ENCODE measurements at places on chromosomes 13 and 19. TPM values are rescaled to one million over a fixed set of nuclear protein-coding genes. Genes with fewer than 3 reads are reported as not detected.

- no peak for DNase-seq
These were observed 14.0 kb upstream of the CRTC1 start for GRCh38 chr19:18669524-18669817.

- DNase-seq: peak; percentile 19
These were observed 24.2 kb downstream of the KLF12 start for GRCh38 chr13:74110053-74110452.

The ADGRE1 gene
- not detected for total RNA-seq

- DNase-seq: peak; percentile 6
These were observed 63.1 kb downstream of the CEBPG start for GRCh38 chr19:33436360-33437345.

The ATP1A3 gene
- 375 TPM for total RNA-seq

The FFAR3 gene
- total RNA-seq: not detected

- no peak for DNase-seq
These were observed 108.2 kb downstream of the SGCG start for GRCh38 chr13:23288995-23289394.

The FREM2 gene
- not detected for total RNA-seq

- peak; percentile 70 for DNase-seq
These were observed 41.7 kb downstream of the ELL start for GRCh38 chr19:18480006-18480691.

DNA sequence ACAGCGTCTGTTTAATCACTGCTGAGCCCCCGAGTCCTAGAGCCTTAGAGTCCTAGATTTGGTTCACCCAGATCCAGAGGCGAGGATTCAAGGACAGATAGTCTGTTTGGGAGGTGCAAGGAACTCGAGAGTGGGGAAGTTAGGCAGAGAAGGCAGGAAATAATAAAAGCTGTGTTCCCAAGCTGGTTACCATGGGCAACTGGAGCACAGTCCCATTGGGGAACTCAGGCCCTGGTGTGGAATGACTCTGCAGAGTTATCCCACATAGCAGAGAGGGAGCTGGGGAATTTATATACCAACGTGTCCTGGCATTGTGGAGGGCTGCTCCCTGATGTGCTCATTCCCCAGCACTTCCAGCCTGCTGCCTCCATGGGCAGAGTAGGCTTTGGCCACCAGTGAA lies 9.7 kb downstream of the IGSF23 start:
- DNase-seq: no peak

The C1QTNF9 gene
- total RNA-seq: 3.0 TPM

The HTR2A gene
- total RNA-seq: 0.11 TPM

GRCh38 chr13:53272873-53273272 lies 244.3 kb downstream of the OLFM4 start:
- DNase-seq: no peak

GRCh38 chr13:63381078-63381859 lies 1965.6 kb upstream of the PCDH20 start:
- DNase-seq: no peak

DNA sequence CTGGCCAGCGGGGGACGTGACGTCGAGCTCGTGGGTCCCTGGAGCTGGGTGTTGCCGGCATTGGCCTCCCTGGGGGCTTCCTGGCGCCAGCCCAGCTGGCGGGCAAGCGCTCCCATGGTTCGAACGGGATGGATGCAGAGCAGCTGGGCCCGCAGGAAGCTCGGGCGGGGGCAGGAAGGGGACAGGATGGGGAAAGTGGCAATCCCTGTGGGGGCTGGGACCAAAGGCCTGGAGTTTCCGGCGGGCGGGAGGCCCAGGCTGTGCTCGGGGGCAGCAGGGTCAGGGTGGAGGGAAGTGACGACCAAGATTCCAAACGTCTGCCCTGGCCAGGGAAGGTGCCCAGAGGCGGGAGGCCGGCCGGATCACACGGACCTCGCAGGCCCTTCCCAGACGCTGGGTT lies 19.3 kb downstream of the PALM start:
- peak; percentile 87 for DNase-seq

DNA sequence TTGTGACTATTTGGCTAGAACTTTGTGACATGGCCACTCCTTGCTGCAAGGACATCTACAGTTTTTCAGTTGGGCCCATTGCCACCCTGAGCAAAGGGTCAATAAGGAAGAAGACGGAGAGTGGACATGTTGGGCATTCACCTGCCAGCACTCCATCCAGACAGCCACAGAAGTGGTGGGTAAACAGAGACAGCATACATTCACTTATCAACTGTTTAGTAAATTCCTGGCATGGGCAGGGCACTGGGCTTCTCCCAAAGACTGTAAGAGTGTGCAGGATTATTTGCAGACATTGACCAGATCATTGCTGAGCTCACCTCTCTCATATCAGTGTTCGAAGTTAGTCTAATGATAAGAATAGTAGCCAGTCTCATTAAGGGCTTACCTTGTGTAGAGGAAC lies 29.2 kb downstream of the SIPA1L3 start:
- DNase-seq: no peak

The AMER2 gene
- not detected for total RNA-seq

- no peak for DNase-seq
These were observed 112.7 kb upstream of the UBL3 start for GRCh38 chr13:29963089-29963488.

- DNase-seq: no peak
These were observed 27.5 kb upstream of the ANKRD10 start for GRCh38 chr13:110942248-110942981.

The SSC5D gene
- total RNA-seq: 3.7 TPM

DNA sequence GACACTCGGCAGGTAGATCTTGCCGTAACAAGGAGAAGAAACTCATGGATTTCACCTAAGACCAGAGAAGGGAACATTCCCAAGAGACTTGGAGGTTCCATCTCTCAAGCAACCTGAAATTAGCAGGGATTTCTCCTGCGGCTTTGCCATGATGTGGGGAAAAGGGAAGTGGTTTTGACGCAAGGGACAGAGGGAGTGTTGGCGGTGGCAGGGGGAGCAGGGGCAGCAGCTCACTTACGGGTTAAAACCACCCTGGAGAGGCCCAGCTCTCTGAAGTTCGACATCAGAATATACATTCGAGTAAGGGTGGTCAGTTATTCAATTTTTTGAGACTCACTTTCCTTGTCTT lies 76.1 kb upstream of the POMP start:
- no peak for DNase-seq

- peak; percentile 43 for DNase-seq
These were observed 25.9 kb downstream of the GRIN2D start for GRCh38 chr19:48419158-48419920.

DNA sequence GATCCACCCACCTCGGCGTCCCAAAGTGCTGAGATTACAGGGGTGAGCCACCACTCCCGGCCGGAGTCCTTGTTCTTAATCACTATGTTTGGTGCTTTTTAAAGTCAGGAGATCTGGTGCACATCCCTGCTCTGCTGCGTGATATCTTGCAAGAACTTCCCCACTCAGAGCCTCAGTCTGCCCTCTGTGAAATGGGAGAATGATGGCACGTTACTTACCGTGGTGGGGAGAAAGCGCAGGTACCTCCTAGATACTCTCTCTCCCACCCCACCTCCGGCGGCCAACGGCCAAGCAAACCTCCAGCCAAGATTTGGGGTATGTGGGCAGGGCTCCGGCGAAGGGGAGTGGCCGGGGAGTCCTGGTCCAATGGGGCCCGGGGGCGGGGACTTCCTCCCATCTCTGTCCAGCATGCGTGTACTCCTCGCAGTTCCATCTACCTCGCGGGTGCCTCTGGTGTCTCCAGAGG lies at the start of gene RYR1:
Gene RYR1, plus strand, starts transcription at position 424 of the 466 bp plus-strand sequence. CDS start 139 bp downstream, outside the sequence.
- DNase-seq: peak; percentile 67

The CADM4 gene
- 6.9 TPM for total RNA-seq

GRCh38 chr13:30466358-30466714 lies 600 bp upstream of the HMGB1 start:
- no peak for DNase-seq

The ZNF221 gene
- total RNA-seq: 3.7 TPM

DNA sequence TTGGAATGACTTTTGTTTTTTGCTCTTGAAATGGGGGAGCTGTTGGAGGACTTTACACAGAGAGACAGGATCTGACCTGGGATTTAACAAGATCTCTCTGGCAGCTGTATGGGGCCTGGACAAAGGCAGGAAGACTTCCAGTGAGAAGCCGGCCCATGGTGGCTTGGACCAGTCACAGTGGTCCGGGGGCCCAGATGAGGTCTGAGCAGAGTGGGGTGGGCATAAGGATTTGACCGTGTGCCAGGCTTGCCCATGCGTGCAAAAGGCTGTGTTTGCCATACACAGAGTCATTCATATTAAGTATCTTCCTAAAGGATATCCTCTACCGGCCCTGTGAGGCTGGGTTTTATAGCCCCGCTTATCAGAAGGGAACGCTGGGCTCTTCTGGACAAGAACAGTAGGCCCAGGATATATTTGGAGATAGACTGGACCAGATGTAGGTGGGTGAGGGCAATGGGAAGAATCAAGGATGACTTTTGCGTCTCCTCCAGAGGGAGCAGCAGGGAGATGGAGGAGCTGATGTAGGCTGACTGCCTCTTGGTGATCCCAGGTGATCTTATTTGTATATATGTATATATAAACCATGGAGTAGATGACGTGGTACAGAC lies 4.1 kb downstream of the SPACA6 start:
- no peak for DNase-seq

GRCh38 chr13:84187626-84188025 lies 305.4 kb upstream of the SLITRK1 start:
- no peak for DNase-seq

The ZNF253 gene
- total RNA-seq: 9.2 TPM

The ZNF616 gene
- total RNA-seq: 5.6 TPM

- no peak for DNase-seq
These were observed 21.6 kb upstream of the NAA16 start for GRCh38 chr13:41289463-41289881.

DNA sequence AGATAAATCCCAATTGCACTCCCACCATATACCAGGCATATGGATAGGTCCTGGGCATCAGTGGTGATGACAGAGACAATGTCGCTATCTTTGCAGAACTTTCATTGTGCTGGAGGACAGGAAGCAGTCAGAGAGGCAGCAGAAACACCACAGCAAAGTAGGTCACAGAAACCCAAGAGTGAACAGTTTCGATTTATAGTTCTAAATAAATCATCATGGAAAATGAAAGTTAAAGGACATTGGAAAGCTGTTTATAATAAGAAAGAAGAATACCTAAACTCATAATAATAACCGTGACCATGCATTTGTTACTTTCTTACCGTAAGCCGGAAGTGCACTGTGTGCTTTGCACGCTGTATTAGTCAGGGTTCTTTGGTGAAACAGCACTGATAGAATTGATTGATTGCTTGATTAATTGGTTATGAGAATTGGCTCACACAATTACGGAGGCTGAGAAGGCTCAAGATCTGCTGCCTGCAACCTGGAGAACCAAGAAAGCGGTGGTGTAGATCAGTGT lies 38.9 kb downstream of the ALOX5AP start:
- DNase-seq: no peak

GRCh38 chr19:9431475-9431874 lies 3.9 kb downstream of the ZNF266 start:
- DNase-seq: peak; percentile 35

GRCh38 chr13:81396192-81396591 lies 1055.3 kb upstream of the SPRY2 start:
- DNase-seq: no peak

GRCh38 chr19:52099497-52100138 lies 4.1 kb upstream of the ZNF841 start:
- DNase-seq: no peak

DNA sequence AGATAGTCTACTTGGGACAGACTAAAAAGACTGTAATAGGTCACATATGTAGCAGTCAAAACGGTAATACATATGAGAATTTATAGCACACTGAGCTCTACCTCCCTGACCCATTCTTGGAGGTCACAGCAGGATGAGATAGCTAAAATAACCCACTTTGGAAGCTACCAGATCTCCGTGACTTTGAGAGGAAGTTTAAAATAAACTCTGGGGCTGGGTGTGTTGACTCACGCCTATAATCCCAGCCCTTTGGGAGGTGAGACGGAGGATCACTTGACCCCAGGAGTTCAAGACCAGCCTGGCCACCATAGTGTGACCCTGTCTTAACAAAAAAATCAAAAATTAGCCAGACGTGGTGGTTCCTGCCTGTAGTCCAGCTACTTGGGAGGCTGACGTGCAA lies 45.3 kb downstream of the DHRS12 start:
- no peak for DNase-seq

The SYT3 gene
- total RNA-seq: 0.22 TPM

GRCh38 chr13:30421093-30422053 lies 920 bp upstream of the UBE2L5 start:
- DNase-seq: peak; percentile 89

The TSPAN16 gene
- total RNA-seq: not detected

DNA sequence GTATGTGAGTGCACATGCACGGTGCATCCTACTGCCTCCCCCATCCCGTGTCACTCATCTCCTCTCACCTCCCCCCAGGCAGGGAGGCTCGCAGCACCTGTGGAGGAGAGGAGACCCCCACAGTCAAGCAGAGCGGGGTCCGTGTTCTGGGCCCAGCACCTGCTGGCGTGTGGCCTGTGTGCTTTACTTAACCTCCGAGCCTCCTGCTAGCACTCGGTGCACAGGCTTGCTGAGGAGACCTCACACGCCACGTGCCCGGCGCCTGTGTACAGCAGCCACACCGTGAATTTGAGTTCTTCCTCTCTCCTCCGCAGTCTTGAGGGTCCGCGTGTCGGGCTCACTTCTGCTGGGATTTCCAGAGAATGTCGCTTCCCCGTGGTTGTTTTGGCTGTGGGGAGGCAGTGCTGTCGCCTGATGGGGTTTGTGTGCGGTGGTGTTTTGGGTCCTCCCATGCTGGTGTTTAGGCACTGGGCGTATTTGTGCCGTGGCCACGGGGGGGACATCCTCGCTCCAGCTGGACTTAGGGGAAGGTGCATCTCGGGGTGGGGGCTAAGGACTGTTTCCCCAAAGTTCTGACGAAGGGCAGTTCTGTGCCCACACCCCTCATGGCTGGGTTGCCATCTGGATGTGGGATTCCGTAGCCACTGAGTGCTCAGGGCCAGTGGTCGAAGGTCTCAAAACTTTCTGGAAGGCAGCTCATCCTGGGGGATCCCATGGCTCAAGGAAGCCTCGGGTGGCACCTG lies 34.8 kb upstream of the TMEM255B start:
- DNase-seq: no peak

DNA sequence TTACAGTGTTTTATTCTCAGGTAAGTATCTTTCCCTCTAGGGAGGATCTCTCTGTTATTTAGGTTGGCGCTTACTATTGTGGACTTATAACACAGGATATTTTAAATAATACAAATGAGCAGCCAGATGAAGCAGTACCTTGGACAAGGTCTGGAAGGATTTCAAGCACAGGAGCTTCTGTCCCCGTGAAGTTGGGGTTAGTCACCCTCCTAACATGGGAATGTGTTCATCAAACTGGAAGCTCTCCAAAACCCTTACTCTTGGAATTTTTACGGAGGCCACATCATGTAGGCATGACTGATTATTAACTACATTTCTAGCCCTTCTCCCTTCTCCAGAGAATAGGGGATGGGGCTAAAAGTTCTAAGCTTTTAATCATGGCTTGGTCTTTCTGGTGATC lies 38.3 kb upstream of the SPRY2 start:
- no peak for DNase-seq

Measured in left ventricle myocardium inferior (tissue), 1 donor.